ENCODE measurements at places on chromosomes 12 and 14.

DNA sequence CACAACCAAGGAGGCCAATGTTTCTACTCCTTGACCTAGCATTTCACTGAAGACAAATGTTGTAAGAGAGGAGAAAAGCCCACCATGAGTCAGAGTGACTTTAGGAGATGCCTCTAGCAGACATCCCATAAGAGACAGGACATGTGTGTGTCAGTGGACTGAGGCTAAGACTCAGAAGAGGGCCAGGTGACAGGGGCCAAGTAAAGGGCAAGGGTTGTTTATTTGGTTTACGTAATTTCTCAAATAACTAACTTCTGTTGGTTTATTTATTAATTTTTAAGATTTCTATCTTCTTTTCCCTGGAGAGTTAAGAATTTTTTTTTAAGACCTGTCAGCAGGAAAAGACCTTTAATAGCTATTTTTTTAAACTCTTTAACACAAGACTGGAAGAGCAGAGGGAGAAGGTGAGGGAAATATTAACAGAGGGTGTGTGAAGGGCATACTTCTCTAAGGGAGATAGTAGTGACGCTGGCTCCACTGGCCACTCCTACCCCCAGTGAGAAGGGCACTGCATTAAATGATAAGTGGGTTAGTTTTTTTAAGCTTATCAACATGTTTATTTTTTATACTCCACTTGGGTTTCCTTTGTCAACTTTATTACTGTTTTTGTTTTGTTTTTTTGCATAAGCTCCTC, 3.4 kb downstream of the PNP start:
- DNase-seq: no peak

DNA sequence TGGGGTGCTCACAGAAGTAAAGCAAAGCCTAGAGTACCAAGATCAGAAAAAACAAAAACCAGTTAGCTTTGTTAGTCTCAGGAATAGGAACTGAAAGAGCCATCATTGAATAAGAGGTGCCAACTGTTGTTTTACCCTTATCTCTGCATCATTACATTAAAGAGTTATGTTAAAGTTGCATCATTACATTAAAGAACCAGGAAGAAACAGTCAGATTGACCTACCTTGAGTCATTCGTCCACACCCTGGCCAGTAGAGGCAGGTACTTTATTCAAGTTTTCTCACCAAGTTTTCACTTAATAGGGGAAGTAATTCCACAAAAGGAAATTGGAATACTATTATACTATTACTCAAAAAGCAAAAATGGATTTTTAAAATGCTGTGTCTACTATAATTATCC, 121.7 kb upstream of the CNOT2 start:
- no peak for DNase-seq

GRCh38 chr14:76045773-76046172, 60.2 kb downstream of the IFT43 start:
- DNase-seq: no peak

- no peak for DNase-seq
Observed at GRCh38 chr14:53493320-53493719, 340.2 kb upstream of the DDHD1 start.

- DNase-seq: peak; percentile 31
Observed at GRCh38 chr14:22520796-22521195, 68.2 kb downstream of the DAD1 start.
